ENCODE measurements at places on chromosomes 11 and 22. TPM values are rescaled to one million over a fixed set of nuclear protein-coding genes. Genes with fewer than 3 reads are reported as not detected.

DNA sequence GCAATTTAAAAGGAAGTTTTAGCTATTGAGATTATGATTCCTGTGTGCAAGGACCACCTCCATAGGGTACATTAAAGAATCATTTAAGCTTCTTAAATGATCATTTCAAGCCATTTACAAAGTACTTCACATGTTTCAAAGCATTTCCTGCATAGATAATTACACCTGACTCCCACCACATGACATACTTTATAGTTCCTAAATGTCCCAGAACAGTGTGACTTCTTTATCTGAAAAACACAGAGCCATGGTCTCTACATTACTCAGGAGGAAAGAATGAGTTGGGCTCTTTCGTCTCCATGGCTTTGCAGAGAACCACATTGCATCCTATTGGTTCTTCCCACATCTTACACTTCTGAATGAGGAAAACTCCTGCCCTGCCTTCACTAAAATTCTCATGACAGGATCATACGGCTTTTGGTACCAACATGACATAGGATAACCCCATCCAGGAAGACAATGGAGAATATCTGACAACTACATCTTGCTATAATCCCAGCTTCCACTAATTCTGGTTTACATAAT, 88.6 kb downstream of the ETS1 start:
- H3K4me3 ChIP-seq, result peak overlapping the region; percentile 71
- no peak for DNase-seq
- no peaks in the 10 kb centered on the region for H3K27me3 ChIP-seq
- peaks cover 93% of the 10 kb centered on the region for H3K4me1 ChIP-seq

GRCh38 chr11:115767047-115767802, 263.0 kb upstream of the CADM1 start:
- H3K36me3 ChIP-seq, result no peaks in the 10 kb centered on the region
- no peak overlapping the region for H3K27ac ChIP-seq
- H3K27me3 ChIP-seq, result peaks cover under 1% of the 10 kb centered on the region
- no peak for DNase-seq
- H3K4me1 ChIP-seq, result no peaks in the 10 kb centered on the region

DNA sequence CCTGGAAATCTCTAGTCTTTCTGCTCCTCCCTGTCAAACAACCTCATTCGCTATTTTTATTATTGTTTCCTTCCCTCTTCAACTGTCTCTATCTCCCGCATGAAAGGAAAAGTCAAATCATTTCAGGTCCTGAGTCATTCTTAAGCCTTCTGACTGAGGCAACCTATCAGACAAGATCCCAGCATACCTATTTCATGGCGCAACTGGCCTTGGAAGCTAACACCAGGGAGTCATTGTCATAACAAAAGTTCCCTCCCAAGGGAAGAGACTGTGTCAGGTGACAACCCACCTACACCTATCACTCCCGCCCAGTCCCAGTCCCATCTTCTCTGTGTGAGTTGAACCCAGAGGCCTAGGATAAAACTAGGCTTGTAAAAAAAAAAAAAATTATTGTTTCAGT, 10.2 kb upstream of the ARHGAP42 start:
- no peaks in the 10 kb centered on the region for H3K36me3 ChIP-seq
- H3K4me1 ChIP-seq, result no peaks in the 10 kb centered on the region
- H3K4me3 ChIP-seq, result no peak overlapping the region
- H3K27ac ChIP-seq, result no peak overlapping the region
- DNase-seq, result no peak

DNA sequence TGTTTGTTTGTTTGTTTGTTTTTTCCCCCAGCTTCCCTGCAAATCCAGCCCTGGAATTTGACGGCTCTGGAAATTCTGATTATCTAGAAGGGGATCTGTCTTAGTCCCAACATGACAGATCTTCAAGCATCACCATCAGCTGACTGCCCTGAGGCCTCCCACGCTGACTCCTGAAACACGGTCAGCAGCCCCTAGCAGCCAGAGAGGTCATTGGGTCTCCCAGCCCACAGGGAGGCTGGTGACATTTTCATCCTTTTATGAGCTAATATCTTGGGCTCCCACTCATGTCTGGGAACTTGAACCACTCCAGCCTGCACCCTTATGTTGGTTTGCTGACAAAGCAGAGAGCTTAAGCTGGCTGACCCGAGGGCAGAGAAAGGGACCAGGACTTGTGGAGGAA, 66.0 kb upstream of the TIMP3 start:
- H3K27ac ChIP-seq, result no peak overlapping the region
- H3K4me3 ChIP-seq, result no peak overlapping the region
- H3K27me3 ChIP-seq, result peaks cover 7% of the 10 kb centered on the region
- H3K4me1 ChIP-seq, result no peaks in the 10 kb centered on the region
- no peaks in the 10 kb centered on the region for H3K36me3 ChIP-seq
- DNase-seq, result no peak

- H3K4me1 ChIP-seq, result peaks cover 27% of the 10 kb centered on the region
- H3K36me3 ChIP-seq, result no peaks in the 10 kb centered on the region
- no peak for DNase-seq
- peak overlapping the region; percentile 45 for H3K4me3 ChIP-seq
Observed at GRCh38 chr11:128239306-128239705, 348.1 kb downstream of the ETS1 start.

GRCh38 chr11:102806296-102806695, 8.3 kb upstream of the MMP1 start:
- H3K4me3 ChIP-seq, result no peak overlapping the region
- H3K27ac ChIP-seq, result no peak overlapping the region
- peaks cover 9% of the 10 kb centered on the region for H3K27me3 ChIP-seq
- no peaks in the 10 kb centered on the region for H3K36me3 ChIP-seq
- no peak for DNase-seq
- H3K4me1 ChIP-seq, result no peaks in the 10 kb centered on the region

DNA sequence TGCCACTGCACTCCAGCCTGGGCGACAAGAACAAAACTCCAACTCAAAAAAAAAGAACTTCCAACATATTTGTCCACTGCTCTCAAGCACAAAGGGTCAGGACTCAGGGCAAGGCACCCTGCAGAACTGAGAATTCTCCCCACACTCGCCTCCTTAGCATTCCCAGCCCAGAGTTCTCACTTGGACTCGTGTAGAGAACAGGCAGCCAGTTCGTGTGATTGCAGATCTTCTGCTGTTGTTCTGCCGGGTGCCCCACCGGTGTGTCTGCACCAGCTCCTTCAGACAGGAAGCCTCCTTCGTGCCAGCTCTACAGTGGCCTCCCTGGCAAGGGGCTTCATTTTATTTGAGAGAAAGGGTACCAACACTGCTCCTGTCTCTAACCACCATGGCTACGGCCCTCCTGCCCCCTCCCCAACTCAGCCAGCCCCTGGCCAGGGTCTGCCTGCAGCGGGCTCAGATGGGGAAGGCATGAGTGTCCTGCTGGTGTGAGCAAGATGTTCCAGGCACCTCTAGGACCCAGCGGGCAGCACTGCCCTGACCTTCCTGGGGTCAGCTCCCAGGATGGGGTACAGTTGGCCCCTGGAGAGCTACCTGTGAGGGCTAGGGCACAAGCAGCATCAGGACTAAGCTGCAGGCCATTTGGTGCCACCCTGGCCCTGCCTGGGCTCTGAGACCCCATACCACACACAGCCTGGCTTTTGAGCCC, 19.5 kb upstream of the SCGB1A1 start:
- H3K27me3 ChIP-seq, result no peaks in the 10 kb centered on the region
- H3K4me1 ChIP-seq, result peaks cover 33% of the 10 kb centered on the region
- H3K27ac ChIP-seq, result no peak overlapping the region
- no peak overlapping the region for H3K4me3 ChIP-seq
- no peak for DNase-seq
- no peaks in the 10 kb centered on the region for H3K36me3 ChIP-seq

DNA sequence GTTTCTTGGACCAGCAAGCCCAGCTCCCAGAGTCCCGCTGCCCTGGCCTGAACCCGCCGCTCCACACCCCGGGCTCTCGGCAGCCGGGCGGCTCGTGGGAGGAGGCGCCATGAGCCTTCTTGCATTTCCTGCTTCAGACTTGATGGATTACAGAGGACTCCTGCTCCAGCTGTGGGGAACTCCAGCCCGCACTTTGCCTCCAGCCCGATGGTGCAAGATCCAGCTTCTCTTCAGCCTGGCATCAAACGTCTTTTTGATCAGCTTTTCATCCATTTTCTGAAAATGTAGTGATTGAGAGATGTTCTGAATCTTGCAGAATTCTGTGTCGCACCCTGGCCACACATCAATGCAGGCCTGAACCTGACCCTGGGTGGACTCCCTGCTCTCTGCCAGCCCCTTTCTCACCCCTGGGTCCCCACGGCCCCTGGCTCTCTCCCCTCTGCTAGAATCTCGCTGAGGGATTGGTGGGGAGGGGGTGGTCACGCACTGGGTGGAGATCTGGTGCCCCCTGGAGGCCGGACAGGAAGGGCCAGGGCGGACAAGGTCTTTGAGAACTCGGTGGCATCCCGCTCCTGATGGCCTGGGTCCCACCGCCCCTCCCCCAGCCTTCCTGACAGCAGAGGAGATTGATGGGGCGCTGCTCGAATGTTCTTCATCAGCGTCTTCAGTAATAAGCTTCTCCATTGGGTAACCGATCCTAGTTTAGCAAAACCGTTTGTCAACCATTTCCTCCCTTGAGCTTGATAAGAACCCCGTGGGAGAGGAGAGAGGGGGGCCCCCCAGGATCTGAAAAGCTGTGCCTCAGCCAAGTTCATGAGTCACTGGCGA, 12.1 kb upstream of the NFAM1 start:
- peak overlapping the region; percentile 68 for H3K4me3 ChIP-seq
- H3K36me3 ChIP-seq, result no peaks in the 10 kb centered on the region
- H3K27me3 ChIP-seq, result no peaks in the 10 kb centered on the region
- H3K27ac ChIP-seq, result peak overlapping the region; percentile 86
- peaks cover 32% of the 10 kb centered on the region for H3K4me1 ChIP-seq
- peak; percentile 90 for DNase-seq

DNA sequence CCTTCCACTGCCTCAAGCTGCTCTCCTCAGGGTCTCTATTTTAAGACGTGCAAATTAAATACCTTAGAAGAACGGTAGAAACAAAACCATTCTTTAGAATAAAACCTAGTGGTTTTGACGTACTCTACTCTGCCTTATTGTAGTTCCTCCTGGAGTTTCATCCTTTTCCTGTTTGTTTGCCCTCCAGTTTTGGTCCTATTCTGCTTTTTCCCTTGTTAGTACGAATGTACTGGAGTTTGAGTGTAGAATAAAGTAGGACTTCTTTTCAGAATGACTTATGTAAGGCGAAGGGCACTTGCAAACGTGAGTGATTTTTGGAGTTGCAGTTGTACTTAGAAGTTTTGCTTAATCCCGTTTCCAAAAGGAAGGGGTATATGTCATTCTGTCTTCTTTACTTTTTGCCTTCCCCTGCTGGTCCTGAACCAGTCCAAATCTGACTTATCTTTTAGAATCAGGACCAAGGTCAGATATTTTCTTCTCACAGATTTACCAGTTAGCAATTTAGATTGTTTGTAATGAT, 1.4 kb downstream of the SIK2 start:
- no peaks in the 10 kb centered on the region for H3K36me3 ChIP-seq
- peaks cover 28% of the 10 kb centered on the region for H3K4me1 ChIP-seq
- no peak for DNase-seq
- H3K27ac ChIP-seq, result peak overlapping the region; percentile 73
- peak overlapping the region; percentile 91 for H3K4me3 ChIP-seq

GRCh38 chr22:22691716-22692701, 47.6 kb downstream of the GGTLC2 start:
- H3K36me3 ChIP-seq, result no peaks in the 10 kb centered on the region
- DNase-seq, result no peak
- no peak overlapping the region for H3K27ac ChIP-seq
- no peak overlapping the region for H3K4me3 ChIP-seq

DNA sequence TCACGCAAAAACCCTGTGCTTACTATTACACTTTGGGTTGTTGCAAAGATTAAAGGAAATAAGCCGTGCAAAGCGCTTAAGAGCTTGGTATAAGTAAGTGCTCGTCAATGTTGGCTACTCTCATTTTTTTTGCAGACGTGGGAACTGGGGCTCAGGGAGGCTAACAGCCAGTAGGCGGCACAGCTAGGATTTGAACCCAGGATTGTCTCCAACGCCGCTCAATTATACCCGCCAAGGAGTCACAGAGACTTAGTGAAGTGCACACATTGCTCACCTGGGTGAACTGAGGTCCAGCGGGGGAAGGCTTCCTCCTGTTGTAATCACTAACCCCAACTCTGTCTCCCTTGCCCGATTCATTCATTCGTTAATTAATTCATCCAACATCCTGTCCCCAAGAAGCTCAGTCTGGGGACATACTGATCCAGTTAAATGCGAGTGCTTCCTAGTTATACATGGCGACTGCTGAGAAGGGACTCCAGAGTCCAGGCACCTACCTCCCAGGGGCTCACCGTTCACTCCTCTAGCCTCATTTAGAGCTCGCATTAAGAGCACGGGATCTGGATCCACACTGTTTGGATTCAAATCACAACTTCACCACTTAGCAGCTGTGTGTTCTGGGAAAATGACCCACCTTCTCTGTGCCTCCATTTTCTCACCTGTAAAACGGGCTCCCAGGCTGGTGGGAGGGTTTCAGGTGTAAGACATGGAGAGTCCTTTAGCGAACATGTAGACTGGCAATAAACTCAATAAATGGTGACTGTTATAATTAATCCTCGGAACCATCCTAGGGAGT, 838 bp upstream of the MTFP1 start:
- peaks cover 31% of the 10 kb centered on the region for H3K36me3 ChIP-seq
- no peaks in the 10 kb centered on the region for H3K27me3 ChIP-seq
- peak overlapping the region; percentile 95 for H3K27ac ChIP-seq
- peak overlapping the region; percentile 90 for H3K4me3 ChIP-seq

FOLR1 gene
- total RNA-seq, result not detected

PRMT3 gene
- total RNA-seq, result 31.2 TPM

PARVB gene
- total RNA-seq, result 82.8 TPM

CEP126 gene
- total RNA-seq, result 1.1 TPM

Measured in activated CD4-positive, alpha-beta memory T cell treated with anti-CD3 and anti-CD28 coated beads for 36 hours (primary cell).